Activated B cell treated with CpG ODN at 0.5 μM for 24 hours (primary cell): ENCODE measurements at places on chromosomes 16 and 17. TPM values are rescaled to one million over a fixed set of nuclear protein-coding genes. Genes with fewer than 3 reads are reported as not detected.

The SLFN11 gene
- 19.2 and 22.4 TPM in 2 replicates for total RNA-seq

The PLEKHG4 gene
- 7.8 TPM in 2 replicates for total RNA-seq

The TM4SF5 gene
- total RNA-seq = not detected in 2 replicates

DNA sequence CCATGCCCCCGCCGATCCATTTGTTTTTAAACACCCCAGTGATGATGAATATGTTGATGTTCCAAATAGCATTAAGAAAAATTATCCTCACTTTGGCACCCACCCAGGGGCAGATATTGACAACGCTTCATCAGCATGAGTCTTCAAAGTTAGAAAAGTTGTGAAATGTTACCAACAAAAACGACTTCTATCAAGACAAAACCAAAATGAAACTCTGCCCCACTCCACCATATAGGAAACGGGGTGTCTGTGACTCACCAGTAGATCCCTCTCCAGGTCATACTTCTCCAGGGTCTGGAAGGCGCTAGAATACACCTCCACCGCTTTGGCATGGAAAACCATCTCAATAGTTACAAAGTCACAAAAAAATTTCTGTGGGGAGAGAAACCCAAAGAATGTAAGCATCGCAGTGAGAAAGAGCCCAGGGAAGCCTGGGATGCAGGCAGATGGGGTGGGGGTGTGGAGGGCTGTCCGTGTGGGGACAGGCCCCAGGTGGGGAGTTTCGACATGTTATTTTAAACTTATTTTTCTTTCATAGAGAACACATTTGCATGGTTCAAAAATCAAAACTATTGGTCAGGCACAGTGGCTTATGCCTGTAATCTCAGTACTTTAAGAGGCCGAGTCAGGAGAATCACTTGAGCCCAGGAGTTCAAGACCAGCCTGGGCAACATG is 10.2 kb downstream of the CIBAR2 start:
- no peak for DNase-seq

DNA sequence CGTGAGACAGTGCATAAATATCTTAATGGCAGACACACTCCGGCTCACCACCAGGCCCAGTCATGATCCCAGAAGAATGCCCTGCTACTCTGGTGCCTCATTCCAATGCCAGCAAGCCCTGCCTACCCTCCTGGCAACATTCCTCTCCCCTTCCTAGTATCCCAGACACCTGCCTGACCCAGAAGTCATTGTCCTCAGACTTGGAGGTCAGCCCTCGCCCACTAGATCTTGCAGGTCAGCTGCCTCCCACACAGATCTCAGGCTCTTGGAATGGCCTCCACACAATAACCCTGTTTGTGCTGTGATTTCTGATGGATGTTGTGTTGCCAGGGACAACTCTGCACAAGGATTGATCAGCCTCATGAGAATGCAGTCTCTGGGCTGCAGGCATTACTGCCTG is 1.8 kb upstream of the TEX2 start:
- DNase-seq = no peak

- no peak for DNase-seq
These were observed 28.8 kb upstream of the ABCC11 start for GRCh38 chr16:48276102-48276501.

GRCh38 chr16:56306690-56307533 is 115.6 kb downstream of the GNAO1 start:
- DNase-seq = no peak

DNA sequence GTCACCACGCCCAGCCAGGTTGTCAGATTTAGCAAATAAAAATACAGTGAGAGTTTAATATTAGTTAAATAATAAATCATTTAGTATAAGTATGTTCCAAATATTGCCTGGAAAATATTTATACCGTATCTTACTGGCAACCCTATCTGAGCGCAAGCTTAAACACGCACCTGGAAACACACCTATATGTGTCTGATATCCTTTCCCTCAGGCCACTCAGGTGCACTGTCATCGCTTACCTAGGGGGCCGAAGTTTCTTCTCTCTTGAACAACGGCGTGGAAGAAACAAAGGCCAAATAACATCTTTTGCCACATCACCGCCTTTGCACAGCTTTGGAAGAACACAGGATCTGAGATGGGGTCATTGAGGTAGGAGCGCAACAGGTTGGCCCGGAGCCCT is 54.0 kb downstream of the LYRM1 start:
- no peak for DNase-seq
